CD4-positive, alpha-beta T cell treated with Interleukin-10 for 1 hour (primary cell): ENCODE measurements at places on chromosomes 3 and 15.

DNA sequence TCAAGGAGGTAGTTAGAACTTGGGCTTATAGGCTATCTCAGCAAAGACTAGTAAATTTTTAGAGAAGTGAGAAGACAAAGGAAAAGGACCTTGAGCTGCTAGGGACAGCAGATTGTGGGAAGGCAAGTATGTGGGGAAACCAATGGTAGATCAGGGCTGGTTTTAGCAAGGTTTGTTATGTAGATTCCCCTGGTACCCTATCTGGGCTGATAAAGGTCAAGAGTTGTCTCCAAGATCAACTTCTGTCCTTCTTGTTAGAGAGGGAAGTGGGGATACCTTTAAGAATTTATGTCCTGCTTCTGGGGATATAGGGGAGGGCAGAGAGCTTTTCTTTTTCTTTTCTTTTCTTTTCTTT, 28.9 kb downstream of the KAT2B start:
- no peak for DNase-seq

- no peak for DNase-seq
These were observed 289.5 kb upstream of the RGMA start for GRCh38 chr15:93378558-93378957.

- DNase-seq, result no peak
These were observed 135.9 kb downstream of the KLHL25 start for GRCh38 chr15:85658816-85659215.

- DNase-seq, result no peak
These were observed 15.8 kb downstream of the FAM227B start for GRCh38 chr15:49604625-49605409.

- no peak for DNase-seq
These were observed 305.3 kb downstream of the MAGI1 start for GRCh38 chr3:65733459-65733858.

DNA sequence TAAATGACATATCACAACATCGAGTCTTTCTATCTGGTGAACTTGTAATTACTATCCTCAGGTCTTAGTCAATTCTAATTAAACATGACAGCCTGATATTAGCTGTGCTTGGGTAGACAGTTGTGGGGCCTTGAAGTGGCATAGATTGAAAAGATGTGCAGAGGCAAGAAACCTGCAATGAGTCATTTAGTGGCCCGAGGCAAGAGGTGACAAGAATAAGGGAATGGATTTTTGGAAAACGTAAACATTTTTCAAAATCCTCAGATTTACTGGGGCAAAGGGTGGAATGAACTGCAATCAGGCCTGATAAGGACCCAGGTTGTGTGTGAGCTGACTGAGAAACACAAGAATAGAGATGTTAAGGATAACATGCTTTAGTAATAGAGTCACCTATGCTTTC, 29.5 kb upstream of the ULK4 start:
- DNase-seq, result no peak
